Stimulated activated CD8-positive, alpha-beta memory T cell treated with anti-CD3 and anti-CD28 coated beads, Interleukin-15, amount 100 ng/mL, for 1 hour (primary cell): ENCODE measurements at places on chromosomes 5 and 9.

GRCh38 chr9:83247732-83248131 is 184.8 kb upstream of the RASEF start:
- no peak for DNase-seq

GRCh38 chr5:103866169-103866568 is 303.6 kb upstream of the NUDT12 start:
- DNase-seq: no peak

- DNase-seq: no peak
Observed at GRCh38 chr5:133506181-133506580, 106.2 kb downstream of the FSTL4 start.

GRCh38 chr5:170011751-170012150 is 31.5 kb upstream of the INSYN2B start:
- DNase-seq: no peak

- no peak for DNase-seq
Observed at GRCh38 chr9:35481347-35481975, 8.4 kb upstream of the RUSC2 start.

GRCh38 chr5:176741561-176742211 is 68.7 kb upstream of the UNC5A start:
- DNase-seq: no peak
